CD4-positive, alpha-beta T cell treated with Interleukin-4 for 4 hours (primary cell): ENCODE measurements at places on chromosomes 5 and 9.

DNA sequence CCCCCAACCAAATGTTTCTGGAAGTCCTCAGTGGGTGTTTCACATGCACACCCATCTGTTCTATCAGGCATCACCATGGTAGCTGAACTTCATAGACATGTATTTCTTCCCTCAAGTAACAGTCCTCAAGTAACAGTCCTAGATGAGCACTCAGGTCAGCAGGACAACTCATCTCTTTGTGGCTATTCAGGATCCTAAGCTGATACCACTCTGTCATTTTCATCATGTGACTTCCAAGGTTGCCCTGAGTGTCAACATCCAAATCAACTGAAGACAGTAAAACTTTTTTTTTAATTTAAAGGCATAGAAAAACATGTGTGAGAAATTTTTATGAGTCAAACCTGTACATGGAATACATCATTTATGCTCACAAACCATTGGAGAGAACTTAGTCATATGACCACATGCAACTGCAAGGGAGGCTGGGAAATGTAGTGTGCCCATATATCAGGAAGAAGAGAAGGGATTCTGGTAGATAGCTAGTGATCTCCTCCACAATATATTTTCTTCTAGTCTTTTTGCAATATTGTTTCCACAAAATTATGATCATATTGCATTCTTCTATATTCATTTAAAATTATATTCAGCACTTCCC is 64.2 kb upstream of the FST start:
- DNase-seq = no peak

- no peak for DNase-seq
Measured at GRCh38 chr5:75239681-75240080, 3.0 kb upstream of the ANKRD31 start.

GRCh38 chr5:171309276-171310211 is 496 bp downstream of the TLX3 start:
- DNase-seq = no peak

DNA sequence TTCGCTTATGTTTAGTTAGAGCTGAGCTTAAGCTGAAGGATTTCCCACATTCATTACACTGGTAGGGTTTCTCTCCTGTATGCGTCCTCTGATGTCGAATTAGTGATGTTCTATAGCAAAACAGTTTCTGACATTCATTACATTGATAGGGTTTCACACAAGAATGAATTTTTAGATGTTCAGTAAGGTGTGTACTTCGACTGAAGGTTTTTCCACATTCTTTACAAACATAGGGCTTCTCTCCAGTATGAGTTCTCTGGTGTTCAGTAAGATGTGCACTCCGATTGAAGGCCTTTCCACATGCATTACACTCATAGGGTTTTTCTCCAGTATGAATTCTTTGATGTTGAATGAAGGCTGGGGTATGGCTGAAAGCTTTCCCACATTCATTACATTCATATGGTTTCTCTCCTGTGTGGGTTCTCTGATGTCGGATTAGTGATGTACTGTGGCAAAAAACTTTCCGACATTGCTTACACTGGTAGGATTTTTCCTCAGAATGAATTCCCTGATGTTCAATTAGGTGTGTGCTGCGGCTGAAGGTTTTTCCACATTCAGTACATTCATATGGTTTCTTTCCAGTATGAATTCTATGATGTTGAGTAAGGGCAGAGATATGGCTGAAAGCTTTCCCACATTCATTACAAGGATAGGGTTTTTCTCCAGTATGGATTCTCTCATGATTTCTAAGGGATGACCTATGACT is 14.6 kb downstream of the ZNF883 start:
- DNase-seq = no peak

DNA sequence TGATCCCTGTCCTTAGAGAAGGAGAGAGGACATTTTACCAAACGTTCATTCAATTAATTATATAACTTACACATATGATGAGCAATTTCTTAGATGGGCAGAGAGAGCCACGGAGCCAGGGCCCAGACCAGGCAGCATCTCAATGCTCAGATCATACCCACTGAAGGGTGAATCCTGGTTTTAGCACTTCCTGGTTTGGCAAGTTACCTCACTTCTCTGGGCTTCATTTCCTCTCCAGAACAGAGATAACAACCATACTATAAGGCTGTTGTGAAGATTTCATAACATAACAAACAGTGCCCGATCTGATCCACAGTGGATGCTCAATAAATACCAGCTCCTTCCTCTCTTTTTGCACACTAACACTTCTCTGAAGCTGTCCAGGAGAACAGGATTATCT is 271.1 kb downstream of the DENND1A start:
- DNase-seq = no peak

- no peak for DNase-seq
Measured at GRCh38 chr5:175544108-175544511, 65.8 kb downstream of the SFXN1 start.

DNA sequence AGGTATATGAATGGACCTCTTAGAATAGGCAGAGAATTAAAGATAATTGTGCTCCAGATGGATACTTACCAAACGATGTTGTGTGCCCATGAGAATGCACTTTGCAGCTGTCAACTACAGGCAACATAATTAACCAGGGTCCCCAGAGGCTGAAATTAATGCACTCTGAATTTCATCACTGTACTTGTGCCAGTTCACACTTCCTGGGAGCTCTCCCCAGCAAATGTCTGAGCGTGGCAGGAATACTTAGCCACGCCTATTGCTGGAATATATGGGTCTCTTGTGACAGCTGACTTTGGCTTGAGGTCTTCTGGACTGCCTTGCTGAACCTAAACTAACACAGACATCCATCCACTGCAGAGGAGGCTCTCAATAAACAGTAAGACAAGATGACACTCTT is 11.9 kb upstream of the C1QTNF2 start:
- no peak for DNase-seq

DNA sequence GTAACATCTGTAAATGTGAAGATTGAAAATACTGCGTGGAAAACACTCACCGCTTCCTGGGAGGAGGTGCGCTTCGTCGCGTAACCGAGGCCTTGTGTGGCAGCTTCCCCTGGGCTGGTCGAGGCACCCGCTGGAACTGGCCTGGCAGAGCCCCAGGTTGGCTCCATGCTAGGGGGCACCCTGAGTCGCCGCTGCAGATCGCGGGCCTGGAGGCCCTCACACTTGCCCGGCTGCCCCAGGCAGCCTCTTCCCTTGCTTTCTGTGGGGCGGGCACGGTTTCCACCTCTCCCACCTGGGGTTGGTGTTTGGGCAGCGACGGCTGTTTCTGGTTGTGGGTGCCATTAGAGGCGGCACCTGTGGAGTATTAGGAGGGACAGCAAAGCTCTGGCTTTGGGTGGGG is 852 bp downstream of the ZNF354C start:
- no peak for DNase-seq

GRCh38 chr9:38641985-38642864 is 21.8 kb upstream of the ANKRD18A start:
- DNase-seq = no peak

DNA sequence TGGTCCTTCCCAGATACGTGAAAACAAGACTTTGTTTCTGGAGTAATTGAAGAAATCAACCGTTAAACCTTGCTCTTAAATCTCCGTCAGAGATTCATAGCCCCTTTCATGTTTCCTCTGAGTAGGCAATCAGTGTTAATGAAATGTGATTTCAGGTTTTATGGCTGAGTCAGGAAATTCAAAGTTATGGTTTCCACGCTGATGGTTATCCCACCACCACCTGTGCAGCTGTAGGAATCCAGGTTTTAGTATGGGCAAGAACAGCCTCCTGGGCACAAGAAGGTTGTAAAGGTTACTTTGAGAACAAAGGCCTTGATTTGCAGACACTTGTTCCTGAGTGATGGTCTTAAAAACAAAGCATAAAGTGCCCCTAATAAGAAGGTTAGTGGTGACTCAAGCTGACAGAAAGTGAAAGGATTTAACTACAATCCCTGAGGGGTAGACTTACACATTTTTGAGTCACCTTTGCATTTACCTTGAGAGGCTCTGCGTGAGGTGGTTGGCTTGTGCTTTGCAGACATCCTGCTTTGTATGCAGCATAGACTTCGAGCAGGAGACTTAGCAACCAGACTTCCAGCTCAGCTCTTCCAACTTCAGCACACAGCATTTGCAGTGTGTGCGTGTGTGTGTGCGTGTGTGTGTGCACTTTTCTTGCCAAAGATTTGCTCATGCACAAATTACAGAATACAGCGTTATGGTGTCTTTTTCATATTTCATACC is 159.6 kb downstream of the TLE4 start:
- DNase-seq = no peak
